ENCODE measurements at places on chromosomes 1 and 21.

DNA sequence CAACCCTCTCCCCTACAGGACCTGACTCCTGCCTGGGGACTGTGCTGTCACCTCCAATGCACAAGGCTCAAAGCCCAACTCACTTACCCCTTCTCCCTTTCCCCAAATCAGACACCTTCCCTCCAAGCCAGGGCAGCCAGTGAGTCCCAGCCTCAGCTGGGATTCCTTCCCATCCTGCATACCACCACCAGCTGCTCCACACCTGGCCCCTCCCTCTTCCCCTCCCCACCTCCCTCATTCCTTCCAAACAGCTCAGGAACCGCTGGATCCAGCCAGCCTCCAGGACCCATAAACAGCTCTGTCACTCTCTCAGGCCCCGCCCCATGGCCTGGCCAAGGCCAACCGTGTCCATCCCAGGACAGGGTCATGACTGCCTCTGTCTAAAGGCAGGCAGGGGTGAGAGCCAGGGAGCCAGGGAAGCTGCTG lies 41.4 kb downstream of the ACOT7 start:
- DNase-seq = no peak

- no peak for DNase-seq
Observed at GRCh38 chr1:160704250-160704649, 7.4 kb downstream of the CD48 start.

DNA sequence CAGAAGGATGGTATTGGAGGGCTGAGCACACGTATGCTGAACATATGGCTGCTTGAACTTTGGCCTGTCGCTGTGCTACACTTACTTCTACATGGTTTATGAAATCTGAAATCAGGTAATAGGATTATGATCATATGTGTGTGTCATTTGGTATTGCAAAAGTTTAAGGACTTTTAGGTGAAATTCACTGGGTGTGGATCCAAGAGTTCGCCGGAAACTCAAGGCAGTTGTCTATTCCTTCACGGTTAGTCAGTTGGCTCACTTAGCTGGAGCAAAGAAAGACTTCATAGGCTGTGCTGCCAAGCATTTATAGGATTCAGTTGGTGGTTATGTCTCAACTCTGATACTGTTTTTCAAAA lies 927 bp downstream of the UAP1 start:
- no peak for DNase-seq

GRCh38 chr1:65756616-65757015 lies 36.1 kb upstream of the PDE4B start:
- no peak for DNase-seq

DNA sequence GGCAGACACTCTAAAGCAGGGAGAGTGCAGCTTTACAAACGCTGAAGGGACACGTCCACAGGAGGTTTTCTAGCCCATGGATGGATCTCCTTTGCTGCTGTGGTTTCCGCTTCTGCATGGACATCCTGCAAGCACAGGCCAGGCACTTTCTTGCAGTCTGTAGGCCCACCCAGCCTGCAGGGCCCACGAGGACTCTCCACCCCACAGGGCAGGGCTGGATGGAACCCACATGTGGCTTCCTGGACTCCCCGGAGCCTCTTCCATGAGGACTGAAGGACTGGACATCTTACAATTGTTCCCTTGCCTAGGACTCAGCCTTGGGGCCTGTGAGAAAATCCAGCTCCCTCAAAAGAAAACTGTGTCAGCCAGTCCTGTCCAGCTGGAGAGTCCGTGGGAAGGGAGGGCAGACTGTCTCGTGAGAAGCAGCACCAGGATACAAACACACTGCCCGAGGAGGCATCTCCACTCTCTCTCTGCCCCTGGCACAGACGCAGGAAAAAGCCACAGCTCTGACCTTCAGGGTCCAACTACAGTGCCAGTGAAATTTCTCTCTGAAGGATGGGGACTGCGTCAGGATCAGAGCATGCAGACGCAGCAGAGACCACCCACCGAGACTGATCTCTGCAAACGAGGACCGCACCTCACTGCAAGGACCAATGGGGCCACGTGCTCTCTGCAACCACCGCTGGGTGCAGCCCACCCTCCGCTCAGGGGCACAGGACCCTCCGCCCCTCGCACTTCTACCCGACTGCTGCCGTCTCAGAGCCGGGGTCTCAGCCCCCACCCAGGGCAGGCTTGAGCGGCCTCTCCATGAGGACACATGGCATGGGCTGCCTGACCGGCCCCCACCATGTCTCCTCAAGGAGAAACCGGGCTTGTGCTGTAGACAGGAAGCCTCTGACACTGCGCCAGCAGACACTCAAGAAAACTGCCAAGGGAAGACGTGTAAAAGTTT lies 130.1 kb downstream of the NPHP4 start:
- DNase-seq = no peak

- DNase-seq = no peak
Observed at GRCh38 chr1:191065346-191065745, 587.7 kb upstream of the BRINP3 start.

DNA sequence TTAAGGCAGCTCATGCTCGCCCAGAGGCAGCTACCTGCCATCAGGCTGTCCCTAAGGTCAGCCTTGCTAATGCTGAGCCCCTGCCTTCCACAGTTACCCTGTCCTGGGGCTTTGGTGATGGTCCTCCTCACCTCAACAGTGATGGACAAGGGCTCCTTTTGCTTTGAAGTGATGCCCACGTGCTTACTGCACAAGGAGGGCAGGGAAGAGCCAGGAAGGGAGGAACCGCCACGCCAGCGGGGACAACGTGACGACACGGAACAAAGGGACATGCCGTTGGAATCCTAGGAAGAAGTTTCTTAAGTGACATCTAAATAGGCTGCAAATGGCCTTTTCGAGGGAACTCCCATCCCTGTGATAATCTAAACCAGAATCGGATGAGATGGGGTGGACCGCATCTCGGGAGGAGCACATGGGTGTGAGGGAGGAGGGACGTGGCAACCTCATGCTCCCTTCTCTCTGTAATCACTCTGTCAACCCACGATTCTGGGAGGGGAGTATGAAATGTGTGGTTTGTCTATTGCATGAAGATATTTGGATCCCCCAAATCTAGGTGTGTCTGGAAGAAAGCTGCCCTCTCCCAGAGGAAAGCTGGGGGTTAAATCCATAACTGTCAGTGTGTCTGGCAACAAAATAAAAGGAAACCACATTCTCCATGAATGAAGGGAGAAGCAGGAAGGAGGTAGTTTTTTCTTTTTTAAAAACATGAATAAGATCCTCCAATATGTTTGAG lies 110.9 kb upstream of the IRF2BP2 start:
- no peak for DNase-seq

DNA sequence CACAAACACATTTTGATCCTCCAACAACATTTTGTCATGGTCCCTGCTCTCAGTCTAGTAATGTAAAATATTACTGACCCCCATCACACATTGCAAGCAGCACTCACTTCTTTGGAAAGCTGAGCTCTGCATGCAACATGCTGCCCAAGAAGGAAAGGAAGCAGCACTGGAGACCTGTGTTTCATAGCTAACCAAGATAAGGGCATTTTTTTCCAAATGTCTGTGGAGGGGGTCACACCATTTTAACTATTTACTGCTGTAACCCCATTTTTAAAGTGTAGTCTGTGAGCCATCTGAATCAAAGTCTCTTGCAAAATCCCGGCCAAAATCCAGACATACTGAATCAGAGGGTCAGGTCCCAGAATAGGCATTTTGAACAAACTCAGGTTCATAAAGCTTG lies 4.5 kb upstream of the RASSF5 start:
- DNase-seq = no peak

DNA sequence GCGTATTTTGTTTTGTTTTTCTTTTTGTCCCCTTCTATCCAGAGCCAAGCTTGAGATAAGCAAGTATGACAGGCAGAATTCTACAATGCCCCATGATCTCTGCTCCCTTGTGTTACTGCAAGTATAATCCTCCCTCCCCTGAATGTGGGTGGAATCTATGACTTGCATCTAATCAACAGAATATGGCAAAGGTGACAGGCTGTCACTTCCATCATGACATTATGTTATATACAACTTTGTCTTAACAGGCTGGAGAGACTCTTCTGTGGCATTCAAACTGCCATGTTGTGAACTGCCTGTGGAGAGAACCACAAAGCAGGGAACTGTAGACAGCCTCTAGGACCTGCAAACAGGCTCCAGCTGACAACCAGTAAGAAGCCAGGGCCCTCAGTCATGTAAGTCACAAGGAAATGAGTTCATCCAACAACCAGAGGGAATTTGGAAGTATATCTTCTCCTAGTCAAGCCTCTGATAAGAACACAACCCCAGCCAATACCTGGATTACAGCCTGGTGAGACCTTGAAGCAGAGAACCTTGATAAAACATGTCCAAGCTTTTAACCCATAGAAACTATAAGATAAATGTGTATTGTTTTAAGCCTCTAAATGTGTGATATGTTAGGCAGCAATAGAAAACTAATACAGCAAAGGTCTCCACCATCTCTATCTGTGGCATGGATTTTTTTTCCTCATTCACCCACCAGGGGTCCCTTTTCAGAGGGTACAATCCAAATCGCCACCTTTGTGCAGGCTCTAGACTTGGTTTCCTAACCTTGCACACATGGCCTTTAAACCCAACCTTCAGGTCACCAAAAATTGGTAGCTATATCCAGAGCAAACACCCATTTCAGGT lies 5.7 kb upstream of the C1orf162 start:
- no peak for DNase-seq

- no peak for DNase-seq
Observed at GRCh38 chr21:18382141-18382540, 21.4 kb downstream of the TMPRSS15 start.

DNA sequence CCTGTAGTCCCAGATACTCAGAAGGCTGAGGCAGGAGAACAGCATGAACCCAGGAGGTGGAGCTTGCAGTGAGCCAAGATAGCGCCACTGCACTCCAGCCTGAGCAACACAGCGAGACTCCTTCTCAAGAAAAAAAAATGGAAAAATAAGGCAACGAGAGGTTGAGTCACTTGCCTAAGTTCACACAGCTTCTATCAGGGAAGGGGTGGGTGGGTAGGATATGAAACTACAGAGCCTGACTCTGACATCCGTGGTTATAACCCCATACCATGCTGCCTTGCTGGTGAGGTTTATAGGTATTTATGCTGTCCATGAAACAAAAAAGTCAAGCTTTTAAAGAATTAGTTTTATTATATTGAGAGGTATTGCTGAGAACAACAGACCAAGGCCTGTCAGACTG lies 61.5 kb upstream of the RAB4A start:
- DNase-seq = no peak

DNA sequence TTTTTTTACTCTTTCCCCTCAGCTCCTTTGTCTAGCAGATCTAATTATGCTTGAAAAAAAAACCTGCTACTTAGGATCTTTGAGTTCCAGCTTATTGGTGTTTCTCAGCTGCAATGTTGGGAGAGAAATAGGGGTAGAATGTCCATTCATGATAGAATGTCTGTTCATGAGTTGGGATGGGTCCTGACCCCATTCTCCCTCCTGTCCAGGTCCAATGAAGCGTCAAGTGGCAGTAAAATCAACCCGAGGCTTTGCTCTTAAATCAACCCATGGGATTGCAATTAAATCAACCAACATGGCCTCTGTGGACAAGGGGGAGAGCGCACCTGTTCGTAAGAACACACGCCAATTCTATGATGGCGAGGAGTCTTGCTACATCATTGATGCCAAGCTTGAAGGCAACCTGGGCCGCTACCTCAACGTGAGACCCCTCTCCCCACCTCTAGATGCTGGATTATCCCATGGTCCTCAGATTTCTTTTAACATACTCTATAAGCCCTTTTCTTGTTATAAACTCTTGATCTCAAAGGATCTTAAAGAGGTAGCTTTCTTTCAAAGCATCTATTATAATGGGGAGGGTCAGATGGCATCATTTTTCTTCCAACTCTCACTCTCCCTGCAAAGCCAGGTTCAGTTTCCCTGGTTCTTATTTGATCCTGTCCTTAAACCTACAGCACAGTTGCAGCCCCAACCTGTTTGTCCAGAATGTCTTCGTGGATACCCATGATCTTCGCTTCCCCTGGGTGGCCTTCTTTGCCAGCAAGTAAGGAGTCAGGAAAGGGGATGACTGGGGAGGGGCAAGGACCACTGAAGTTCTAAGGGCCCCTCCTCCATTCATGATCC lies 11.1 kb downstream of the CERS2 start:
- no peak for DNase-seq

DNA sequence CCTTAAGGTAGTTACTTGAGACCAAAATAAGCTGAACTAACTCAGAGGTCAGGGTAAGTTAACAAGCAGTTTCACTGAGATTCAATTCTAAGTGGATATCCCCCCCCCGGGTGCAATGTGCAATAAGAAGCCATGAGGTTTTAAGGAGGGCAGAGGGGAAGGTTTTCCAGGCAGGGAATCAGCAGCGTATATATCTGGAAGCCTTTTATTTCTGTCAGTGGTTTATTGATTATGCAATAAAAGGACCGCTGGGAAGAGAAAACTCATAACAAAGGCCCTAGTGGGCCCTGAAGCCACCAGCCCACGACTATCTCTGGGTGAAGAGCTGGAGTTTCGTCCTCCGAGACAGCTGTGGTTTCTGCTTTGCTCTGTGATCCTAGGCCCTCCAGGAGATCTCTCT lies 53.1 kb upstream of the CTPS1 start:
- DNase-seq = no peak

DNA sequence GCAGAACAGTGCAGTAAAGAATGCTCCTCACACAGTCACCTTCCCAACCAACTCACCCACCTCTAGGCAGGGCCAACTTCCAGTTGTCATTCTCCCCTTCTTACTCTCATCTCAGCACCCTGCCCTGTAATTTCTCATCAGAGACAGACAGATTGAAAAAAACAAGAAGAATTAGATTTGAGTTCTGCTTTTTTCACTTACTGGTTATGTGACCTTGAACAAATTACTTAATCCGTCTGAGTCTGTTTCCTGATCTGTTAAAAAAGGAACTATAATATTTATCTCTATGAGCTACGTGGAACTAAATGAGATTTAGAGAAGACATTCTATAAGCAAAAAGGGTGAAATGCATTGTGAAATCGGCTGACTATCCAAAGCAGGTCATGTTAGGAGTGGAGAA lies 330.3 kb downstream of the ZNF326 start:
- no peak for DNase-seq

- DNase-seq = no peak
Observed at GRCh38 chr1:42931108-42931539, 27.5 kb downstream of the SLC2A1 start.

- no peak for DNase-seq
Observed at GRCh38 chr1:160963521-160963920, 8.9 kb upstream of the ITLN2 start.

DNA sequence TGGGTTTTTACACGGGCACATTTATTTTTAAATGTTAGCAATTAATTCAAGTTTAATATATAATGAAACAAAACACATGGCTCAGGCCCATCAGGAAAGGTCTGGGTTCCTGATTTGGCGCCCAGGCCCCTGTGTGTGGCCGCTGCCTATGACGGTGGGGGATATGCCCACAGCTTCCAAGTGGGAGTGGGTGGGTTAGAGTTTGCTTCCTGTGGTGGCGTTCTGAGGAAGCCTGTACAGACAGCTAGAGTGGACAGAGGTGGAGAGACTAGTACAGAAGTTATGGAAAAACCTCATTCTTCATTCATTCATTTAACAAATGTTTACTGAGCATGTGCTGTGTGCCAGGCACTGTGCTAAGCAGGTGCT lies 22.4 kb upstream of the EPS8L3 start:
- DNase-seq = no peak

DNA sequence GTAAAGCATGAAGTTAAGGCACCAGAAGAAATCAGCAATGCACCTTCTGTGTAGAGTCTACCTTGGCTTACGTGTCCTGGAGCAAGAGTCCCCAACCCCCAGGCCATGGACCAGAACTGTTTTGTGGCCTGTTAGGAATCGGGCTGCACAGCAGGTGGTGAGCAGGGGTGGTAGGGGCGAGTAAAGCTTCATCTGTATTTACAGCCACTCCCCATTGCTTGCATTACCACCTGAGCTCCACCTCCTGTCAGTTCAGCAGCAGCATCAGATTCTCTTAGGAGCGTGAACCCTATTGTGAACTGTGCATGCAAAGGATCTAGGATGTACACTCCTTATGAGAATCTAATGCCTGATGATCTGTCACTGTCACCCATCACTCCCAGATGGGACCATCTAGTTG lies 21.5 kb downstream of the ZMYND12 start:
- no peak for DNase-seq
